ENCODE measurements at places on chromosomes 6 and 20. TPM values are rescaled to one million over a fixed set of nuclear protein-coding genes. Genes with fewer than 3 reads are reported as not detected.

GRCh38 chr6:139533573-139534471 is 159.4 kb upstream of the CITED2 start:
- no peak for DNase-seq

- no peak for DNase-seq
These were observed at the start of gene SRSF12 for GRCh38 chr6:89117211-89118108. Gene SRSF12 (minus strand): TSS chr6:89118071. CDS start chr6:89117887, 184 bp downstream.

The COQ3 gene
- 13.1 TPM for total RNA-seq

The TCP1 gene
- 408 TPM for total RNA-seq

The KCNQ2 gene
- total RNA-seq, result not detected
